ENCODE measurements at places on chromosomes 5 and 9.

DNA sequence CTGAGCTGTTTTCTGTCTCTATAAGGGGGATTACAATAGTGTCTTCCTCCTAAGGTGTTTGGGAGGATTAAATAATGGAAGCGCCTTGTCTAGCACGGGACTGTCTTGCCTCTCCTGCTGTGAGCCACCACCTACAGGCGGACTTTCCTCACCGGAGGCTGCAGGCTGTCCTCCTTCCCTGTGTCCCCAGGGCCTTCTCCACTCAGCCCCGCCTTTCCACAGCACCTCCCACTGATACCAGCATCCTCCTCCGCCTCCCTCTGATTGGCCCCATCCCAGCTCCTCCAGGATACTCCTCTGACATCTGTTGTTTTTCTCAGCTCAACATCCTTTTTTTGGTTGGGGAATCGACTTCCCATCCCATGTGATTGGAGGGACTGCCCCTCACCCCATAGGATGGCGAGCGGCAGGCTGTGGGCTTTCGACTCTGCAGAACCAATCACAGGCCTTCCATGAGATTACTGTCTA, 851 bp upstream of the ZDHHC12 start:
- DNase-seq = peak; percentile 19

DNA sequence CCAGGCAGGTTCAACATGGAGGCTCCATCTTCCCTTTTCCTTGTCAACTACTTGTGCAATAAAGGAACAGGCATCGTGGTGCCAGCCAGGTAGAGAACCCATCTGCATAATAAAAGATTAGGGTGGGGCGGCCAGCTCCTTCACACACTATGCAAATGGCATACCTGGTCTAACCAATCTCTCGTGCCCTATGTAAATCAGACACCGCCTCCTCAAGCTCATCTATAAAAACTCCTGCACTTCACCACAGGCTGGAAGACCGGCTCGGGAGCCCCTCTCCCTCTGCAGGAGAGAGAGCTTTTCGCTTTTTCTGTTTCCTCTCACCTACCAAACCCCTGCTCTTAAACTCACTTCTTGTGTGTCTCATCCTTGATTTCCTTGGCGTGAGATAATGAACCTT, 244.3 kb upstream of the PUM3 start:
- no peak for DNase-seq

DNA sequence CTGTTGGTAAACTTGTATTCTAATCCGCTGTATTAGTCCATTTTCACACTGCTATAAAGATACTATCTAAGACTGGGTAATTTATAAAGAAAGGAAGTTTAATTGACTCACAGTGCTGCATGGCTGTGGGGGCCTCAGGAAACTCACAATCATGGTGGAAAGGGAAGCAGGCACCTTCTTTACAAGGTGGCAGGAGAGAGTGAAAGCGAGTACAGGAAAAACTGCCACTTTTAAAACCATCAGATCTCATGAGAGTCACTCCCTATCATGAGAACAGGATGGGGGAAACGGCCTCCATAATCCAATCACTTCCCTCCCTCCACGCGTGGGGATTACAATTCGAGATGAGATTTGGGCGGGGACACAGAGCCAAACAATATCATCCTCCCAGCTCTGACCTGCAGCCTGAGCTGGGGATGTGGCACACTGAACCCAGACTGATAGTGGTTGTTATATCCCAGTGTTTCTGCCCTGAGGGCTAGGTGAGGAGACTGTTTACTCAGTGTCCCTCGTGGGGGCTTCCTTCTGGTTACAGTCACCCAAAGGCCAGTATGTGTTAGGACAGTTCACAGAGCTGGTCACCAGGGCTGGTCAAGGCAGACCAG, 488.3 kb downstream of the KDM4C start:
- DNase-seq = no peak

GRCh38 chr9:38019731-38020130, 49.3 kb downstream of the SHB start:
- DNase-seq = no peak

DNA sequence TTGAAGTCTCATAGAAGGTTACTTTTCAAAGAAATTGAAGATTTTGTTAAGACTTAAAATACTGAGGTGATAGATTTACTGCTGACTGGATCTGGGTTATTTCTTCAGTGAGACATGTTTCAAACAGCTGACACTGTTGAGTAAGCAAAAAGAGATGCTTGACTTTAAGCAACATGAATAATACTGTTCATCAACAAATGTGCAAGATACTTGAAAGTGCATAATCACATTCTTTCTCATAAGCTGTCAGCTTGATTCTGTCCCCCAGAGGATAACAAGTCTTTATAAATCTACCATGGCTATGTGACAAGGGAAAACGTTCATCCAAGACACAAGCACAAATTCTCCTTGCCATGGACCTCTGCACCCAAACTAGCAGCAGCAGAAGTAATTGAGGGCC, 260.1 kb upstream of the CDH18 start:
- no peak for DNase-seq

DNA sequence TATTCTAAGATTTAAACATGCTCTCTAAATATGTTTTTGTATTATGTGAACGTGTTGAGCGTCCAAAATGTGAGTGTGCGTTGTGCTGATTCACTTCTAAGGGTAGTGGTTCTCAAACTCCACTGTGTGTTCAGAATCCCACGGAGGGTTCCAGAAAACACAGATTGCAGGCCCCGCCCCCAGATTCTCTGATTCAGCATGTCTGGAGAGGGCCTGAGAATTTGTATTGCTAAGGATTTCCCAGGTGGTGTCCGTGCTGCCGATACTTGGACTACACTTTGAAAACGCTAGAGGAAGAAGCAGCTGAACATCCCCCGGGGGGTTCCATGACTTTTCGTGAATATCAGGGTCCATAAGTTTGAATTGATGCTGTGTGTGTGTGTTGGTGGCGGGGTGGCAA, 1043.2 kb upstream of the WWC1 start:
- no peak for DNase-seq

GRCh38 chr9:110248361-110248760, 7.9 kb downstream of the TXN start:
- no peak for DNase-seq

GRCh38 chr5:15607076-15607475, 107.1 kb downstream of the FBXL7 start:
- no peak for DNase-seq

GRCh38 chr9:79694676-79695400, 123.1 kb downstream of the TLE4 start:
- DNase-seq = no peak

Data from stimulated activated CD8-positive, alpha-beta memory T cell treated with anti-CD3 and anti-CD28 coated beads, Interleukin-15, amount 100 ng/mL, for 48 hours (primary cell).